ENCODE measurements at places on chromosomes 7 and 10.

DNA sequence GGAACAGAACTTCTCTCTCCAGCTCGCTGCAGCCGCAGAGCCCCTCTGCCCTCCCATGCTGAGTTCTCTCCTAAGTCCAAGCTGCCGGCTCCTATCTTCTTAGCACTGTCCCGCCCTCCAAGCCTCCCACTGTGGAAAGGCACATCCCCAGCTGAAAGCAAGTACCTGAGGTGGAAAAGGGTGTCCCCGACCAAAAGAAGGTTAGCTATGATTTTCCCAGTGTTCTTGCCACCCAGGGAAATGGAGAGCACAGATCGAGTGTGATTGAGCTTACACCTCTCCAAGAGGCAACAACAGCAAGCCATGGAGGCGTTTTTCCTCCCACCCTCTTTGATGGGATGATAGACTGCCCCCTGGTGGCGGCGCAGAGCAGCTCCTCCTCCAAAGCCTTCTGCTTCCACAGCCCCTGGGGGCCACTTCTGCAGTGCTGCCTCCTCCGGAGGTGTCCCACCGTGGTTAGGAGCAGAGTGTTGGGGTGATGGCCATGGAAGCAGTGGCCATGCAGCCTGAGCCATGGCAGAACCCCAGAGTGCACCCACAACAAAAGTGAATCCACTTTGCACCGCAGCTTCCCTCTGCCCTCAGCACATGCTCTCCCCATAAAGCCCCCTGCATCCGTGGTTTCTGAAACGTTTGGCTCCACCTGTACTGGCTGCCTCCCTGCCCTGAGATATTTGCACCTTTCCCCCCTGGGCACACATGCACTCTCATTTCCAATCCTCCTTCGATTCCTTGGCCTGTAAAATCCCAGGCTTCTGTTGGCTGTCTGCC, 143.1 kb upstream of the STK17A start:
- DNase-seq = peak; percentile 59

DNA sequence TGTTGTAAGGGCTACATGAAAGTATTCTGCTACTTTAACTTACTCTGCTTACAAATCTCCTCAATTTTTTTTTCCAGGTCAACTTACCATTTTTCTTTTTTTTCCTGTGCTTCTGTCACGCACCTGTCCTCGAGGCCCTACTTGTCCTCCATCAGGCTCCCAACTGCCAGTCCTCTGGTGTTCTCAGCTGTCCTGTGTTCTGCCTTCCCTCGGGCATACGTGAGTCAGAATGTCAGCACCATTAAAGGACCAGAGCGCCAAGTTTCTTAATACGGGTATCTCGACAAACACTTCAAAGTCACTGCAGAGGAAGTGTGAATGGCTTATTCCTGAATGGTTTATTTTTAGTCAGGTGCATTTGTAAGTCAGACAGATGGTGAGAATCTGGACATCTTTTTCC, at the start of gene TEX47:
Gene TEX47, minus strand, starts transcription at position 185 of the 400 bp plus-strand sequence. CDS start 795 bp downstream, outside the sequence.
- DNase-seq = no peak

GRCh38 chr7:107115762-107116540, 52.9 kb upstream of the HBP1 start:
- peak; percentile 21 for DNase-seq

DNA sequence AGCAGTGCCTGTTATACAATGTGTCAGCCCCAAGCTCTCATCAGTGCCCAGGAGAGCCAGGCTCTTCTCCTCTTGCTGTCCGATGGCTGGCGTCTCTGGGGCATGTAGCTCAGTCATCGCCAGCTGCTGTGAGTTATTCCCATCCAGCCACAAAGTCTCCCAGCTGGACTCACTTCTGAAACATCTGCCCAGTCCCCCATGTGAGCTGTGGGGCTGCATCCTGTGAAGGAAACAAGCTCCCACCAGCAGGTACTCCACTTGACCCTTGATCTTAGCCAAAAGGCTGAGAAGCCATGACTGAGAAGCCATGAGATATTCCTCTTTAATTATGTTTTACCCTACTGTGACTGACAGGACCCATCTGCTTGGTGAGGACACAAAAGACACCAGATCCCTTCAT, 212.7 kb upstream of the IGFBP3 start:
- DNase-seq = no peak

DNA sequence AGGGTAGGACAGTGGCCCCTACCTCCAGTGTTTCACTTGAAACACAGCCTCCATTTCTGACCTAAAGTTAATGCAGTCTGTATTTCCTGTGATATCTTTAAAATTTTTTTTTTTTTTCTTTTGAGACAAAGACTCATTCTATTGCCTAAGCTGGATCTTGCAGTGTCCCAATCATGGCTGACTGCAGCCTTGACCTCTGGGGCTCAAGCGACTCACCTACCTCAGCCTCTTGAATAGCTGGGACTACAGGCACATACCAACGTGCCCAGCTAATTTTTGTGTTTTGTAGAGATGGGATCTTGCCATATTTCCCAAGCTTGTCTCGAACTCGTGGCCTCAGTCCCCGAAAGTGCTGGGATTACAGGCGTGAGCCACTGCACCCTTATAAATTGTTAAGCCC, 16.7 kb upstream of the MGAM2 start:
- DNase-seq = no peak

DNA sequence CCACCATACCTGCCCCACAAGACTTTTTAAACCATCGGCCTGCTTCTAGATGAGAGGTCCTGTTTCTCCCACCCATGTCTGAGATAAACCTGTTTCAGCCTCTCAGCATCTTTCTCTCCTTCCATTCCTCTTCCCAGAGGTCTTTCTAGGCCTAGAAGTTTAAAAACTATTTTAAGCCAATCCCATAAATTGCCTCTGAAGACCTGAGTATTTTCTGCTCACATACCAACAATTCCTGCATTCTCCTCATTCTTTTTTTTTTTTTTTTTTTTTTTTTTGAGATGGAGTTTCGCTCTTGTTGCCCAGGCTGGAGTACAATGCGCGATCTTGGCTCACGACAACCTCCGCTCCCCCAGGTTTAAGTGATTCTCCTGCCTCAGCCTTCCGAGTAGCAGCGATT, 262.9 kb upstream of the AUTS2 start:
- DNase-seq = no peak

DNA sequence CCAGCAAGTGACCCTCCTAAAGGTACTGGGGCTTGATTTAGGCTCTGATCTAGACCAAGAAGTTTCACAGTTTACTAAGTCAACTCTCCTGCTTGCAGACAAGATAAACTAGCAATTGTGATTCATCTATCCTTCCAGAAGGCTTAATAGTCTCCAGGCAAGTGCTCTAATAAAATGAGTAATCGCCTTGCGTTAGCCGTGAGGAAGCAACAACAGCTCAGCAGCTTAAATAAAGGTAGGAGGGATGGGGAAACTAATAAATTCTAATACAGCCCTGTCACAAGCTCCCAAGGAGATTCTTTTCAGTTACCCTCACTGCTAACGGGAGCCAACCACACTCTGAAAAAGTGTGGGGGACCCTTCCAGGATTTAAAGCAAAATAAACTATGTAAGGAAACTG, 48.4 kb downstream of the FRMD4A start:
- no peak for DNase-seq

DNA sequence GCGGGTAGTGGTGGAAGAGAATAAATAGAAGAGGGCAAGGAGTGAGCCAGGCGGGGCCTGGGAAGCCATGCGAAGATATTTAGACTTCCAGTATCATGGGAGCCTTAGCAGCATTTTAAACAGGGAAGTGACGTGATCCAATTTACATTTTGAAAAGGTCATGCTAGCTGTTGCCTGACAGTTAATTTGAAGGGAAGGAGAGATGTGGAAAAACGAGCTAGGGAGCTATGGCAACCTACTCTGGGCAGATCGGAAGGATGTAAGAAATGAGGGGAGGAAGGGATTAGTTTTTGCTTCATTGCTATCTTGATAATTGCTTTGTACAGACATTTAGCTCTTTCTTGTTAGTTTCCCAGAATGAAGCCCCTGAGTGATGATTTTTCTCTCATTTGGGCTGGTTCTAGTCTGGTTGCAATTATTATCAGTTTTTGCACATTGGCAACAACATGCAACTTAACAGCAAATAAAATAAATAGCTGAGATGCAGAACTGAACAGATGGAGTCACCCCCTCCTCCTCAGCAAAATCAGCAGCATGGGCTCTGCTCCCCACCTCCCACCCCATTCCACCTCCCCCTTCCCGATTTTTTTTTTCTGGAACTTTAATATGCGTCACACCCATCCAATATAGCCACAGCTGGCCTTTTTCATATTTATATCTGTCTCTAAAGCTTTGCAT, 13.0 kb upstream of the CALU start:
- no peak for DNase-seq

- no peak for DNase-seq
Measured at GRCh38 chr7:110881721-110882120, 209.2 kb upstream of the LRRN3 start.

Data from hematopoietic multipotent progenitor cell treated with erythropoietin and hydrocortisone succinate and interleukin-3 and kit ligand, for 17 days (in vitro differentiated cells).